Endothelial cell (in vitro differentiated cells): ENCODE measurements at places on chromosomes 2 and 18.
A peak's percentile ranks its signal among the peaks of the same experiment; 100 is the strongest.

DNA sequence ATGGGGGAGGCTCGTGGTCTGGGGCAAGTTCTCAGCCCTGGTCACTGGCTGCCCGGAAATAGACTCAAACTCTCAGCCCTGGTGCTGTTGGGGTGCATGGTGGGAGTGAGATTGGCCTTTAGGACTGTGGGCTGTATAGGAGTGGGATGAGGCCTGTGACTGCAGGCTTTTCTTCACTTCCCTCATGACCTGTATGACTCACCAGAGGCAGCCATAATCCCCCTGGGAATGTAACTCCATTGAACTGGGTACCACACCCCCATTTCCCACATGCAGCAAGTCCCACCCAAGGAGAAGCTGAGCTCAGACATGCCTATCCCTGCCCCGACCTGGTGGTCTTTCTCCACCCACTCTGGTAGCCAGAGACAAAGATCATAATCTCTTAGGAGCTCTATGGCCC, 177.7 kb upstream of the OSR1 start:
- no peak overlapping the region for H3K4me3 ChIP-seq
- H3K4me1 ChIP-seq = no peaks in the 10 kb centered on the region
- H3K27ac ChIP-seq = no peak overlapping the region
- DNase-seq = no peak
- H3K36me3 ChIP-seq = no peaks in the 10 kb centered on the region
- H3K27me3 ChIP-seq = no peaks in the 10 kb centered on the region

GRCh38 chr18:76882146-76882545, 59.8 kb downstream of the ZNF236 start:
- peaks cover 14% of the 10 kb centered on the region for H3K36me3 ChIP-seq
- peak overlapping the region; percentile 33 for H3K4me3 ChIP-seq
- peaks cover 15% of the 10 kb centered on the region for H3K4me1 ChIP-seq
- no peak for DNase-seq
- no peaks in the 10 kb centered on the region for H3K27me3 ChIP-seq

DNA sequence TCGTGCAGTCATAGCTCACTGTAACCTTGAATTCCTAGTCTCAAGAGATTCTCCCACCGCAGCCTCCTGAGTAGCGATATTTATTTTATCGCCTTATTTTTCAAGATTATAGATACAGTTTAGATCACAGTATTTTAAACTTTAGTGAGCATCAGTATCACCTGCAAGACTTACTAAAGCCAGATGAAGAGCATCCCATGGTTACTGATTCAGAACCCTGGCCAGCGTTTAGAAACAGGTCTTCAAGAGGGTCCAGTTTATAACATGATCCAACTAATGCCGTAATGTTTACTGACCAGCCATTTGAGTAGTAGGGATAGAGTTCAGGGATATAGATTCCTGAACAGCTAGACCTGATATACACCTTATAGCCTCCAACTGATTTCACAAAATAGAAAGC, 146.1 kb downstream of the DCC start:
- peaks cover 1% of the 10 kb centered on the region for H3K27me3 ChIP-seq
- no peak overlapping the region for H3K4me3 ChIP-seq
- H3K36me3 ChIP-seq = no peaks in the 10 kb centered on the region
- DNase-seq = no peak
- H3K4me1 ChIP-seq = no peaks in the 10 kb centered on the region
- H3K27ac ChIP-seq = no peak overlapping the region

DNA sequence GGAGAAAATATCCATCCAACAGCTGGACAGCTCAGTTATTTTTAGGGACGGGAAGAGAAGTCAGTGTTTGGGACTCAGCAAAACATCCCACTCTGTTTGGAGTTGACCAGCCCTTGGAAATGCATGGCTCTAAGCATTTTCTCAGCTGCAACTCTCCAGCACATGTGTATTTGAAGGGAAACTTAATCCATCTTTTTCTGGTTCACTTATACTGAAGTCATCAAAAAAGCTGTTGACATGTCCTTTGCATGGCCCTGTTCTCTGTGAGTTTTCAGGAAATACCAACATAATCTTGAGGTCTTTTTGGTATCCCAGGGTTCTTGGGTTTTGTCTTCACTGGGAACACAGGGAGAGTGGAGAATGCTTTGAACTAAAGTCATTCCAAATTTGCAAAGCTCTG, 91.9 kb upstream of the CELF4 start:
- H3K4me3 ChIP-seq = no peak overlapping the region
- H3K36me3 ChIP-seq = no peaks in the 10 kb centered on the region
- peaks cover 10% of the 10 kb centered on the region for H3K27me3 ChIP-seq
